ENCODE measurements at places on chromosomes 6 and 20.

- no peak for DNase-seq
These were observed 36.1 kb downstream of the PREX1 start for GRCh38 chr20:48791666-48792071.

- no peak for DNase-seq
These were observed 279.2 kb upstream of the EXOC2 start for GRCh38 chr6:971981-972640.

DNA sequence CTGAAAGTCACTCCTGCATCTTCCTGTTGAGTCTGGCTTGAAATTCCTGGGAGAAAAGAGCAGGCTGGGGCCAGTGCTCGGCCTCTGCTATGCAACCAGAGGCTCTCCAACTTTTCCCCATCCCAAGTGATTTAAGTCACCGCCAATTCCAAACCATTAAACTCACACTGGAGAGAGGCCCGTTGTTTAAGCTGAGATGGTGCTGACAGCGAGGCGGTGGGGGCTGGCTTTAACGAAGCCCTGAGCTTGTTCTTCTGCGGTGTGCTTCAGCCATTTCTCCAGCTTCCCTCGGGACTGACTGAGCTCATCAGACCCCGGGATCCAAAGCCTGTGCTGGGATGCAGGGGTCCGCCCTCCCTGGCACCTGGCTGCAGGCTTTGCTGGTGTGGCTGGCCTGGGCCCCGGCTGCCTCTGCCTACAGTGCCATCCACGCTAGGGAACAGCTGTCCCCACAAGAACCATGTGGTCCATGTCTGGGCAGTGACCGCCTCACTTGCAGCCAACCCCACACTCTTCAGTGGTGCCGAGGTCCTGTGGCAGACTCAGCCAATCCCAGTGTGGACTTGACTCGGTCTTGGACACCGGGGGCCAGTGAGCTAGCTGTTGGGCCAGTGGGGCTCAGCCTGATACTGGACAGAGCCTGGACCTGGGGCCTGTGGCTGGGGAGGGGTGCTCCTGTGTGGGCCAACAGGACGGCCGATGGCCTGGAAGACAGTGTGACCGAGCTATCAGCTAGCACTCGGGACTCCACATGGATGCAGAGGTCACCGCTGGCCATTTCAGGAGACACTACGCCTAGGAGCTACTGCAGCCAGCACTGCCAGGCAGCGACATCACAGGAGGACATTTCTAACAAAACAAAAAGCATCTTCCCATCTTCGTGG is 21.2 kb downstream of the RAMACL start:
- no peak for DNase-seq

DNA sequence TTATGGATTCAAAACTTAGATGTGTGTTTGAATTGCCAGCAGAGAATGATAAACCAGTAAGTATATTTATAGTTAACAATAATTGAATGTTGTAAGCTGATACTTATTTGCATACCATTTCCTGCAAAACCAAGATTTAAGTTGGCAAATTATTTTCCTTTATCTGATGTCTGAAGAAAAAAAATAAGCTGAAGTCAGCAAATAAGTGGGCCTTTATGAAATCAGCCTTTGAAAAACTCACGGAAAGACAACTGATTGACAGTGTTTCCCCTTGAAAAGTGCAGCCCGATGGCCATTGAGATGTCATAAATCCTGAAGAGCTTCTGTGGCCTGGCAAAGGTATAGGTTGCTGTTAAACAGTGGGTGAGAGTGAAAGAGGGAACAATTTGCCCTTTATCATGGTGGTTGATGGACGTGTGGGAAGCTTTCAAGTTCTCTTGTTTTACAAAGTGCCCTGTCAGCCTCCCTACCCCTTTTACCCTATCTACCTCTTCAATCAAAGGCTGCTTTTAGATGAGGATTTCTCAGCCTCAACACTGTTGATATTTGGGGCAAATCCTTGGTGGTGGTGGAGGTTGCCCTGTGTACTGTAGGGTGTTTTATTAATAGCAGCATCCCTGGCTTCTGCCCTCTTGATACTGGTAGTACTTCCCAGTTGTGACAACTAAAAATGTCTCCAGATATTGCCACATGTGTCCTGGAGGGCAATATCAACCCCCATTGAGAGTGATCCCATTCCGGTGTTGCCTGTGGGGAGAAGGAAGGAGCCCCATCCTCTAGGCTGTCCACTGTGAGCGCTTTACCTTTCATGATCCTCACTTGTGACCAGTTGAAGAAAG is 50.2 kb downstream of the VAPB start:
- DNase-seq: no peak

DNA sequence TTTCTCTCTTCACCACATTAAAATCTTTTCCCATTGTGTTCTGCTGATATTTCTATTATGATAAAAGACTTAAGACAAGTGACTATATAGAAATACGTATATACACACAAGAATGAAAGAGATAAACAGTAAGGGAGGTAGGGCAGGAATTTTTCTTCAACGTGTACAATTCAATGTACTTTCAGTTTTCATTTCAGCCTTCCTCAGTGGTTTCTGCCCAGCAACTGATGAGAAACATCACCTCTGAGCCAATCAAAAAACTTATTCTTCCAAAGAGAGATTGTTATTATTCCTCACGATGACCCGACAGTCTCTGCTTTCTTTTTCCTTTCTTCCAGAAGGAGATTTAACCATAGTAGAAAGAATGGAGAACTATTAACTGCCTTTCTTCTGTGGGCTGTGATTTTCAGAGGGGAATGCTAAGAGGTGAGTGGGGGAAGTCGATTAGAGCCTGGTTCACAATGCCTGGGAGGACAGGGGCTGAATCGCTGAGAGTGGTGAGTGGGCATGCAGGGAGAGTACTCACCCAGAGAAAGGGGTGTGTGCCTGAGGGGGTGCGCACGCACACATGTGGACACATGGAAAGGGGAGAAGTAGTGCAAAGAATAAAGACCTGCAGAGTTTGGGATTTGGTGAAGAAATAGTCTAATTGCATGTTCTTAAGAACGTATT is at the start of gene BTN3A1:
Gene BTN3A1, plus strand, starts transcription at position 289 of the 672 bp plus-strand sequence. CDS start 3,289 bp downstream, outside the sequence.
- DNase-seq: peak; percentile 43

GRCh38 chr20:3777716-3778629 is 3.3 kb downstream of the SPEF1 start:
- peak; percentile 43 for DNase-seq
